Neural crest cell (in vitro differentiated cells): ENCODE measurements at places on chromosomes 7 and 10.

GRCh38 chr7:56019501-56019900 is 31.7 kb downstream of the PSPH start:
- DNase-seq = no peak

DNA sequence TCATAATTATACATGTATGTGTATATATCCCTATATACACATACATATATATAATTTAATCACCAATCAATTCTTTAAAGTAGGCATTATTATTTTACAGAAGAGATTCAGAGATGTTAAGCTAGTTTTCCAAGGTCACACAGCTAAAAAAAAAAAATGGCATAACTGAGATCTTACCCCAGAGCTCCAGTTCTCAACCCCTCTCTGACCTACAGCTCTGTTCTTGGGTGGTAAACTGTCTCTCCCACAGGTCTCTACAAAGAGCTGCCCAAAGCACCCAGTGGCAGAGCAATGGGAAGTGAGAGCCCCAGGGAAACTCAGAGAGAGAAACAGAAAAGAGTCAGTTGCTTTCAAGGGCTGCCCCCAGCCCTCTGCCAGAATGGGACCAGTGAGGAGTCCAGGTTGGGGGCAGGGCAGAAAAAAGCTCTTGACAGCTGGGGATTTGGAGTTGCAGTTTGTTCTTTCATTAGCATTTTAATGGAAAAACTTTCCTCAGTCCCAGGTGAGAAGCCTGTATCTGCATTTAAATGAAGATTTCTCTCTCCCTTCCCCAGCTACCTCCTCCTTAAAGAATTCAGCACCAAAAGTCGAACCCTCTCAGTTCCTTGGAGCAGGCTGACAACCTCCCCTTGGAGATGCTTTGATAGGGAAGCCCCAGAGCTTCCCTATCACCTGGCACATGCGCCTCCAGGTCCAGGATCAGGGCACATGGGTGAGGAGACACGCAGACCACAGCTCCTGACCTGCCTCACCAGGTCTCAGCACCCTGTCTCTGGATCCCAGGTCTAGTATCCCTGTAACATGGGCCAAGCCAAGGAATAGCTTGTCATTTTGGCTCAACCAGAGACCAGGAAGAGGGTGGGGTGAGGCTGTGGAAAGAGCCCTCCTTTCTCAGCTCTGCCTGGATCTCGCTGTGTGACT is 388.1 kb downstream of the PLXNA4 start:
- no peak for DNase-seq

GRCh38 chr10:93346108-93346507 is 136.0 kb downstream of the MYOF start:
- no peak for DNase-seq

DNA sequence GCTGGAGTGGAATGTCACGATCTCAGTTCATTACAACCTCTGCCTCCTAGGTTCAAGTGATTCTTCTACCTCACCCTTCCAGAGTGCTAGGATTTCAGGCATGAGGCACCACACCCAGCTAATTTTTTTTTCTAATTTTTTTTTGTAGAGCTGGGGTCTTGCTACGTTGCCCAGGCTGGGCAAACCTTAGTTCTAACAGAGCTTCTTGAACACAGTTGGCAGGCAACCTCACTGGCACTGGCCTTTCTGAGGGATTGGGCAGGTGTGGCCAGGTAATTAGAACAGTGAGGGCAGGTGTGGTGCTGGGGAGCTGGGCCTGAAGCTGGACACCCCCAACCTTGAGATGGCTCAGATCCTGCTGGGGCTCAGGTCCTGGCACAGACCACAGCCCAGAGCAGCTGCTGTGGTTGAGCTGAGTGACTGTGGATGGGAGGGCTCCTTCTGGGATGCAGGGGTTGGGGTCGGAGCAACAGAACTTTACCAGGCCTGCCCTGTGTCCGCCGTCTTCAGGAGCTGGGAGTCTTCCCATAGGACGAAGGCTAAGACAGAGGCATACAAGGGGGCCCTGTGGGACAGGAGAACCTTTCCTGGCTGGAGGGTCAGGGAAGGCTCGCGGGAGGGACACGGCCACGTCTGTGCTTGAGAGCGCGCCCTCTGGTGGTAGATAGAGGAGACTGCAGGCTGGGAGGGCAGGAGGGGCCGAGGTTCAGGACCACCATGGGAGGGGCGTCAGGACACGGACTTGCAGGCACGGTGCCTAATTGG is 48.2 kb downstream of the COL26A1 start:
- DNase-seq = peak; percentile 88

DNA sequence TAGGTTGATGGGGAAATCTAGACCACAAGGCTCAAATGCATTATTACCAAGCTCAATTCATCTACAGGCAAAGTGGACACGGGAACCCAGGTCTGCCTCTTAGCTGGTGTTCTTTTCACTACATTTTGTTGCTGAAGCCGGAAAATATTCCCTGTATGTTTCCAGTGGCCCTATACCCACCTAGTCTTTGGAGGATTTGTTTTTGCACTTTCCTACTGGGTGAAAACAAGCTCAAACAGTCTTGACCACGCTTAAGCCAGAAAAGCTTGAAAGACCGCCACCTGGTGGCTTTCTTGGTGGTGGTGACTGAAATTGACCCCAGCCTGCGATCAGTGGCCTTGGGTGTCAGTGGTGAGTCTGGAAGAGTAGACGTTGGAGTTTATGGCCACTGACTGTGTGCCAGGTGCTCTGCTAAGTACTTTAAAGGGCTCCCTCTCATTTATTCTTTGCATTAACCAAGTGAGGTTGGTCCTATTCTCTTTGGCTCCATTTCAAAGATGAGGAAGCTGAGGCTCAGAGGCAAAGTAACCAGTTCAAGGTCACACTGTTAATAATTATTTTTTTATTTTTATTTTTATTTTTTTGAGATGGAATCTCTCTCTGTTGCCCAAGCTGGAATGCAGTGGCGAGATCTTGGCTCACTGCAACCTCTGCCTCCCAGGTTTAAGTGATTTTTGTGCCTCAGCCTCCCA is 11.1 kb upstream of the CRTAC1 start:
- DNase-seq = peak; percentile 72

DNA sequence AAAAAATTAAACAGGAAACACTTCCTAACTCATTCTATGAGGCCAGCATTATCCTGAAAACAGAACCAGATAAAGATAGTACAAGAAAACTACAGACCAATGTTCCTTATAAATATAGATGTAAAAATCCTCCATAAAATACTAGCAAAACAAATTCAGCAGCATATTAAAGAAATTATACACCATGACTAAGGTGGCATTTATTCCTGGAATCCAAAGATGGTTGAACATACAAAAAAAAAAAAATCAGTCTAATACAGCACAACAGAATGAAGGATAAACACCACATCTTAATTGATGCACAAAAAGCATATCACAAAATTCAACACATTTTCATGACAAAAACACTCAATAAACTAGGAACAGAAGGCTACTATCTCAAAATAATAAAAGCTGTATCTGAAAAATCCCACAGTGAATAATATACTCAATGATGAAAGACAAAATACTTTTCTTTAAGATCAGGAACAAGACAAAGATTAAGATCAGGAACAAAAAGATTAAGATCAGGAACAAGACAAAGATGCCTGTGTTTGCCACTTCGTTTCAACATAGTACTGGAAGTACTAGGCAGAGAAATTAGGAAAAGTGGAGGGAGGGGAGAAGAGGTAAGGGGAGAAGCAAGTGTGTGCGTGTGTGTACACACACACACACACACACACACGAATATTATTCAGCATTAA is 95.6 kb downstream of the SNX13 start:
- no peak for DNase-seq

- no peak for DNase-seq
Measured at GRCh38 chr7:44134943-44135628, 6.0 kb downstream of the MYL7 start.

DNA sequence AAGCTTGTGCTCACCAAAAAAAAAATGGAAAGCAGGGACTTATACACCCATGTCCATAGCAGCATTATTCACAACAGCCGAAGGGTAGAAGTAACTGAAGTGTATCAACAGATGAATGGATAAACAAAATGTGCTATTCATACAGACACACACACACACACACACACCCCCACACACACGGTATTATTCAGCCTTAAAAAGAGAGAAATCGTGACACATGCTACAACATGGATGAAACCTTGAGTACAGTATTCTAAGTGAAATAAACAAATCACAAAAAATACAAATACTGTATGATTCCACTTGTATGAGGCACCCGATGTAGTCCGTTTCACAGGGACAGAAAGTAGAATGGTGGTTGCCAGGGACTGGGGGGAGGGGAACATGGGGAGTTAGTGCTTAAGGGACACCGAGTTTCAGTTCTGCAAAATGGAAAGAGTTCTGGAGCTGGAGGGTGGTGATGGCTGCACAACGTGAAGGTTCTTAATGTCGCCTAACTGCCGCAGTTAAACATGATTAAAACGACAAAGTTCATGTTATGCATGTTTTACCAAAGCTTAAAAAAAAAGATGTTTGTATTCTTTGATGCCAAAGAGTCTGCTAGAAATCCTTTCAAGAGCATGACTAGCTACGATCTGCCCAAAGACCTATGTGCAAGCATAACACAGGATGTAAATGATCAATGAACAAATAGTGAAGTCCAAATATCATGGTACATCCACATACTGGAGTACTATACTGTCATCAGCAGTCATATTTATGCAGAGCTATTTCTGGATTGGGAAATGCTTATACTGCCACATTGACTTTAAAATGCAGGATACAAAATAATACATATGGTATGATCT is 7.2 kb downstream of the TNS3 start:
- no peak for DNase-seq

- DNase-seq = no peak
Measured at GRCh38 chr7:87608431-87608830, 7.7 kb upstream of the ABCB1 start.

DNA sequence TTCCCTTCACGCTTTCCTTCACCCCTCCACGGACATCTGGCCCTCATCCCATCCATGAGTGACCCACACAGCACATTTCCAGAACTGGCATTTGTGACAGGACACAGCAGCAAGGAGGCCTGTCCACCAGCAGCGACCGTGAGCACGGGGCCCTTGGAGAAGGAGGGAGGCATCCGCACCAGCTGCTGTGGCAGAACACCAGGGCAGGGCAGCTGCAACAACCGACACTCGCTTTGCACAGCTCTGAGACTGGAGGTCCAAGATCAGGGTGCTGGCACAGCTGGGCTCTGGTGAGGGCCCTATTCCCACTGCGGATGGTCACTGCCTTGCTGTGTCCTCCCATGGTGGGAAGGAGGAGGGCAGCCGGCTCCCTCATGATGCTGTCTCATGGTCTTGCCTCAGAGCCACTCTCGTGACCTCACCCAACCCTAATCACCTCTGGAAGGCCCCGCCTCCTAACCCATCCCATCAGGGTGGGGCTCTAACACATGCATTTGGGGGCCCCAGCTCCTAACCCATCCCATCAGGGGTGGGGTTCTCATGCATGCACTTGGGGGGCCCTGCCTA is 36.7 kb downstream of the PTPRN2 start:
- no peak for DNase-seq
